ENCODE measurements at places on chromosomes 13 and 19.

GRCh38 chr19:43798546-43799409 lies 3.5 kb downstream of the LYPD5 start:
- peak; percentile 42 for DNase-seq

DNA sequence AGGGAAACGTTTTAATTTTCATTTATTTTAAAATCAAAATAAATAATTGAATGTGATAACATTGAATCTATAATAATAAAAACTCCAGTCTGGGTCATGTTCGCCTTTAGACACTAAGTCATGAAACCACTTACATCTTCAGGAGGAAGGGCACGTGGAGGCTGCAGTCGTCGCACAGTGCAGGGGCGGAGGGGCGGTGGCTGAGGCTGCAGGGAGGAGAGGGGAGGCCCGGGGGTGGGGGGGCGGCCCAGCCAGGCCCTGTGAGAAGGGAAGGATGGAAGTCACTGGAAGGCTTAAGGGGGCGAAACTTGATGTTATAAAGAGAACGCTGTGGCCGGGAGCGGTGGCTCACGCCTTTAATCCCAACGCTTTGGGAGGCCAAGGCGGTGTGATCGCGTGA lies 14.9 kb upstream of the LATS2 start:
- DNase-seq: no peak

DNA sequence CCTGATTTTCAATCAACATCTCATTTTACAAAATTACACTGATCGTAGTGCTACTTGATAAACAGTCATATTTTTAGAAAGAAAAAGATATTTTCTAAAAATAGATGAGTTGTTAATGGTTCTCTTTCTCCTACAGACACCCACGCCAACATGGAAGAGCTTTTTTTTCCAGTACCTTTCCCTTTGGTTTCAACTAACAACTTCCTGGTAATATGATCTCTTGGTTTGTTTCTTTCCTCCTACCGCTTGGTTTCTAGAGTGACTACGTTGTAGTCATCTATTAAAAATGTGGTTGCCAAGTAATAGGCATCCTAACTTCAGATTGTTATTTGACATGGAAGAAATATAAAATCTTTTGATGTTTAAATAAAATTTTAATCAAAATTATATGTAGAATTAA lies 189.0 kb downstream of the LACC1 start:
- no peak for DNase-seq

- DNase-seq: no peak
Observed at GRCh38 chr13:102582256-102582655, 14.5 kb upstream of the TPP2 start.

DNA sequence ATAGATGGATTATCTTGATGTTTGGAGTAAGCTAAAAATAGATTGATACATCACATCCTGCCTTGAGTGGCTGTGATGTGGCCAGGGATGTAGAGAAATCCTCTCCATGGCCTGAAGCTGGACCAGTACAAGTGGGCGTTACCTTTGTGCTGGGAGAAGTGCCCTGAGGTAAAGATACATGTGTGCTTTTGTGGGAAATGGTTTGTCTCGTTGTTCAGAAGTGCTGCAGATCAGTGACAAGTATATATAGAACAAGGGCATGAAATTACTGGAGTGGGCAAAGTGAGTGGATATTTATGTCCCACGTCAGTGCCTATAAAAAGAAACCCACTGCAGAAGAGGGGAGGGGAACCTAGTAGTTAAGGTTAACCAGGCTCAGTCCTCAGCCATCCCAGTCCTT lies 12.2 kb upstream of the ZNF304 start:
- DNase-seq: no peak

GRCh38 chr13:28754698-28755545 lies 36.2 kb upstream of the SLC46A3 start:
- no peak for DNase-seq

DNA sequence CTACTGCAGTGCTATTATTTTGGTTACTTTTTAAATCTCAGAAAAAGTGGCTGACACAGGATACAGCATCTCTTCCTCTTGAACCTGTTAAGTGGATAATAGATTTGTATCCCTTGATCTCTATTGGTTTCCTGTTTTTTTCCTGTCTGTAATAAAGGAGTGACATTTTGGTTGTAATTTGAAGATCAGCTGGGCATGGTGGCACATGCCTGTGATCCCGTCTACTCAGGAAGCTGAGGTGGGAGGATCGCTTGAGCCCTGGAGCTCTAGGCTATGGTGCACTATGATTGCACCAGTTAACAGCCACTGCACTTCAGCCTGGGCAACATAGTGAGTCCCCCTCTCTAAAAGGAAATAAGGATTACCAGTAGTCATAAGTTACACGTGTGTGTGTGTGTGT lies 46.8 kb downstream of the METTL21C start:
- DNase-seq: no peak

GRCh38 chr13:61024046-61024445 lies 391.6 kb downstream of the PCDH20 start:
- DNase-seq: no peak

- DNase-seq: no peak
Observed at GRCh38 chr13:88857256-88857655, 1186.1 kb downstream of the SLITRK5 start.

DNA sequence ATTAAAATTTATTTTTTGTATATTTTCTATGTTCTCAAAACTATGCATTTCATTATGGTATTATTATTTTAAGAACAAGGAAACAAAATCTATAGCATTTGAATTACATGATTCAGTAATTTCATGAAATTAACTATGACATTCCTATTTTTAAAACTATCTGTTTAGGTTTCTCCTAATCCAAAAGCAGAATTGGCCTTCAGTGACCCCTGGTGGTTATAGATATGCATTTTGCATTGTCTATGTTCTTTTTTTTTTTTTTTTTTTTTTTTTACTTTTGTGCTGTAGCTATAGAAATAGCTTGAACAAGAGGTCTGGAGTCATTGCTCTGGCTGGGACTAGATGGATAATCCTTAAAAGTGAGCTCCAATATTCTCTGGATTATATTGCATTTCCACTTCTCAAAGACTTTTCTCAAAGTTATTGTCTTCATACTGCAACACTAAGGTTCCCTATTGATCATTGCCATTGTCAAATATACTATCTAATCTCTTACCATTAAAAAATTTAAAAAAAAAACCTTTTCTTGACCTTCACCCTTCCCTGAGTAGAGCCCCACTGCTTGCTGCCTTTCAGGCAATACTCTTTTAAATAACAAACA lies 15.9 kb upstream of the DNAJC3 start:
- DNase-seq: no peak

DNA sequence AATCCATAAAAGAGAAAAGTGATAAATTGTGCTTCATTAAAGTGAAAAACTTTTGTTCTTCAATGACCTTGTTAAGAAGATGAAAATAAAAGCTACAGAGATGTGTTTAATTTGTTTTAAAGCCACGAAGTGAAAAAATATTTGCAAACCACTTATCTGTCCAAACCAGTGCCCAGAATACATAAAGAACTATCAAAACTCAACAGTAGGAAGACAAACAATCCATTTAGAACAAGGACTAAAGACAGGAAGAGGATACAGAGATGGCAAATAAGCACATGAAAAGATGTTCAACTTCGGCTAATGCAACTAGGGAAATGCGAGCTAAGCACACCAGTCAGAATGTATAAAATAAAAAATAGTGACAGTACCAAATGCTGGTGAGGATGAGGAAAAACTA lies 15.0 kb downstream of the GJB6 start:
- no peak for DNase-seq

DNA sequence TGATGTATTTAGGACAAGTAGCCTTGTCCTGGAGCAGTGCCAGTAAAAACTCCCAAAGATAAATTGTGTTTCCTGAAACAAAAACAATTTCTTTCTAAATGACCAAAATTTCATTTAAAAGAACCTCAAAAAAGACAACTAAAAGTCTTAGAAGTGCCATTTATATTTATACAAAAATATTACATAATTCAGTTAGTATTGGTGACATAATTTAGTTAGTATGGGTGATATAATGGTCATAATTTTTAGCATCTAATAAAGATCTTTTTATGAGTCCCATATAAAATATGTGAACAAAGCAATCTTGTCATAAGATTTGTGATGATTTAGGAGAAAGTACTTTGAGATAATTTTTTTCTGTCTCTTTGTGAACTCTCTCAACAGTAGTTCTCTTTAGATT lies 76.0 kb downstream of the ELF1 start:
- no peak for DNase-seq

- no peak for DNase-seq
Observed at GRCh38 chr13:31001647-31002046, 69.2 kb downstream of the TEX26 start.

DNA sequence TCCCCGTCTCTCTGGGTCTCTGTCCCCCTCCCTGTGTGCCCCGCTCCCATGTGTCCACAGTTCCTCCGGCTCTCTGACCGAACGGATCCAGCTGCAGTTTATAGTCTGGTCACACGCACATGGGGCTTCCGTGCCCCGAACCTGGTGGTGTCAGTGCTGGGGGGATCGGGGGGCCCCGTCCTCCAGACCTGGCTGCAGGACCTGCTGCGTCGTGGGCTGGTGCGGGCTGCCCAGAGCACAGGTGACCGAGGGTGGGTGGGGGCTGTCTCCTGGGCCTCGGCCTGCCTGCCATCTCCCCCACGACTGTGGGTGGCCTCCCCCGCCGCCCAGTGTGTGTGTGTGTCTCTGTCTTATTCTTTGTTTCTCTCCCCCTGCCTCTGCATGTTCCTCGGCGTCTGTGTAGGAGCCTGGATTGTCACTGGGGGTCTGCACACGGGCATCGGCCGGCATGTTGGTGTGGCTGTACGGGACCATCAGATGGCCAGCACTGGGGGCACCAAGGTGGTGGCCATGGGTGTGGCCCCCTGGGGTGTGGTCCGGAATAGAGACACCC lies 10.3 kb downstream of the TRPM4 start:
- no peak for DNase-seq

GRCh38 chr13:62243106-62243505 lies 827.5 kb upstream of the PCDH20 start:
- no peak for DNase-seq
